ENCODE measurements at places on chromosomes 4 and X. TPM values are rescaled to one million over a fixed set of nuclear protein-coding genes. Genes with fewer than 3 reads are reported as not detected.

FATE1 gene
- total RNA-seq, result not detected

USP51 gene
- 0.72 TPM for total RNA-seq

CSN3 gene
- not detected for total RNA-seq

HTN3 gene
- total RNA-seq, result not detected

AMOT gene
- not detected for total RNA-seq

ASB12 gene
- not detected for total RNA-seq

DIPK2B gene
- not detected for total RNA-seq

TKTL2 gene
- not detected for total RNA-seq

NPY2R gene
- not detected for total RNA-seq

TMSB15C gene
- not detected for total RNA-seq

SLITRK4 gene
- total RNA-seq, result not detected

PNCK gene
- total RNA-seq, result not detected

PRPS2 gene
- 38.9 TPM for total RNA-seq

RASGEF1B gene
- total RNA-seq, result not detected

UGT2B11 gene
- total RNA-seq, result not detected

SLC7A11 gene
- 26.2 TPM for total RNA-seq

HSD17B11 gene
- total RNA-seq, result 37.4 TPM

MAGEA11 gene
- total RNA-seq, result not detected

LRRC66 gene
- not detected for total RNA-seq

HS3ST1 gene
- 0.71 TPM for total RNA-seq

DAPP1 gene
- total RNA-seq, result not detected

MAGEA2B gene
- total RNA-seq, result not detected

AKAP14 gene
- not detected for total RNA-seq

CXCL3 gene
- 4.4 TPM for total RNA-seq

IQSEC2 gene
- total RNA-seq, result 38.2 TPM

SEPTIN11 gene
- 21.6 TPM for total RNA-seq

WDR13 gene
- 64.6 TPM for total RNA-seq

TEX11 gene
- not detected for total RNA-seq

COL4A6 gene
- 13.3 TPM for total RNA-seq

RAB33B gene
- 2.5 TPM for total RNA-seq

TRPC3 gene
- total RNA-seq, result 0.08 TPM

CTAG1A gene
- total RNA-seq, result not detected

SPRY1 gene
- 2.8 TPM for total RNA-seq

SSX1 gene
- total RNA-seq, result not detected

CT45A10 gene
- total RNA-seq, result not detected

DEFB131A gene
- total RNA-seq, result not detected

ABCG2 gene
- total RNA-seq, result 20.5 TPM

DGKK gene
- total RNA-seq, result not detected

GRIA2 gene
- total RNA-seq, result not detected

HSFX1 gene
- total RNA-seq, result 0.43 TPM

TRMT10A gene
- 4.1 TPM for total RNA-seq

PABPC5 gene
- total RNA-seq, result not detected

TBX22 gene
- not detected for total RNA-seq
